ENCODE measurements at places on chromosomes 7 and 10.
A peak's percentile ranks its signal among the peaks of the same experiment; 100 is the strongest.

GRCh38 chr7:115271332-115272235 lies 349.7 kb downstream of the MDFIC start:
- DNase-seq: no peak

GRCh38 chr7:124449896-124450295 lies 315.7 kb downstream of the GPR37 start:
- no peak for DNase-seq

DNA sequence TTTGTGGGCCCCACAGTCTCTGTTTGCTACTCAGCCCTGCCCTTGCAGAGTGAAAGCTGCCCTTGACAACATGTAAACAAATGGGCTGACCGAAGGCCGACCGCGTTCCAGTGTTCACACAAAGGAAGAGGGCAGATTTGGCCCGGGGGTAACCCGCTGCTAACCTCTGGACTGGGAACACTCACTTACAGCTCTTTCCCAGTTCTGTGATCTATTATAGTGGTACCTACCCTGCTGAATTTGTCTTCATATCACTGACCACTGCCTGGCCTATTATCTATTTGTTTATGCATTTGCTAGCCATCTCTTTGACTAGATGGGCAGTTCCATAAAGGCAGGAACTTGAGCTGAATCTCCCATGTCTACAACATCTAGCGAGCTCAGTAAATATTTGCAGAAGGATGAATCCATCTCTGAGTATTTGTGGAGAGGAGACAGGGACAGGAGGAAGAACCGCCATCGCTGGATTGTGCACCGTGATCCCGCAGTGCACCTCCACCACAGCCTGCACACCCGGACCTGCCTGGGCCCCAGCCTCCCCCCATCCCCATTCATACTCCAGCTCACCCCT lies 15.2 kb downstream of the SLC29A3 start:
- DNase-seq: no peak

DNA sequence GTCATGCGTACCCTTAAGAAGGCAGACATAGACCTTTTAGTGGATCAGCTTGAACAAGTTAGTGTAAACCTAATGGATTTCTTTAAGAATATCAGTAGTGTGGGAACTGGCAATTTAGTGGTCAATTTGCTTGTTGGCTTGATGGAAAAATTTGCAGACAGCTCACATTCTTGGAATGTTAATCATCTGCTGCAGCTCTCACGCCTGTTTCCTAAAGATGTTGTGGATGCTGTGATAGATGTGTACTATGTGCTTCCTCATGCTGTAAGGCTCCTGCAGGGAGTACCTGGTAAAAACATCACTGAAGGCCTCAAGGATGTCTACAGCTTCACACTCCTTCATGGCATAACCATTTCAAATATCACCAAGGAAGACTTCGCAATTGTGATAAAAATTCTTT lies 103.4 kb downstream of the ABCA13 start:
- DNase-seq: no peak

GRCh38 chr7:151376218-151376902 lies 33.5 kb downstream of the WDR86 start:
- no peak for DNase-seq

DNA sequence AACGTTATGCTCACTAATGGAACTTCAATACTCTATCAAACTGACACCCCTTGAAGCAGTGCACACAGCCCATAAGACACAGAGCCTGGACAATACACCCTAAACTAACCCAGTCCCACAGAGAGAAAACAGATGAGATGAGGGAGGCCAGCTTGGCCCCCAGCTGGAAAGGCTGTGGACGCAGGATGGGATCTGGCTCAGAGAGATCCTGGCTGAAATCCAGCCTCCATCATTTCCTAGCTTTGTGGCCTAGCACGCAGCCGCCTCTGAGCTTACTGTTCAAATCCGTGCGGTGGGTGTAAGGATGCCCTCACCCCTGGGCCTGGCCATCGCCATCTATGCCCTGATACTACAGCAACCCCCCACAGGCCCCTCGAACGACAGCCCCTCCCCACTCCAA lies 32.7 kb downstream of the SNX8 start:
- no peak for DNase-seq

GRCh38 chr10:110897184-110897583 lies 21.8 kb downstream of the BBIP1 start:
- no peak for DNase-seq

DNA sequence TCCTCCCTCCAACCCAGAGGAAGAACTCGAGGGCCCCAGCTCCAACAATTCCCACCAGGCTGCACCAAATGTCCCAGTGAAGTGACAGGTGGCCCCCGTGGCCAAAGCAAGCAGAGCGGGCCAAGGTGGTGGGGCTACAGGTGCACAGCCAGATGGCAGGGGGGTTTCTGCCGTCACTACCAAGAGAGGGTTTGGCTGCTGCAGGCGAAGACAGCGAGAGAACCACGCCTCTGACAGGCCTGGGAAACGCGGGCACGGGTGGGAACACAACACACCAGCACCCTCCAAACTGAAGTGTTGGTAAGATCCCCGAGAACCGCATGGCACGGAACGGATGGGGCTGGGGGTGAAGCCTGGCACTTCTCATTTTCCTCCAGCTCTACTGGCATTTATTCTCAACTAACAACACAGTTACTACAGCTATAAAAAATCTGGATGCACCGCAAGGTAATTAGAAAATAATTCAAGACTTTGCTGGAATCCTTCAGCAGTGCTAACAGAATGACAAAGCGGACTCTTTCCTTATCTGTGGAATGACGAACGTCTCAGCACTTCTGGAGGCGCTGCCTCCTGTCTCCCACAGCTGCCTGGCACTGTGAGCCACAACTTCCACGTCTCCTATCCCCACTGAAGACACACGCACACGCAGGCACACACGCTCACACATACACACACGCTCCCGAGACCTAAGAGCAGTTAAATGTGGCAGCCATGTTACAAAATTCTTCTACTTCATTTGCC lies 167.9 kb downstream of the TCERG1L start:
- no peak for DNase-seq

DNA sequence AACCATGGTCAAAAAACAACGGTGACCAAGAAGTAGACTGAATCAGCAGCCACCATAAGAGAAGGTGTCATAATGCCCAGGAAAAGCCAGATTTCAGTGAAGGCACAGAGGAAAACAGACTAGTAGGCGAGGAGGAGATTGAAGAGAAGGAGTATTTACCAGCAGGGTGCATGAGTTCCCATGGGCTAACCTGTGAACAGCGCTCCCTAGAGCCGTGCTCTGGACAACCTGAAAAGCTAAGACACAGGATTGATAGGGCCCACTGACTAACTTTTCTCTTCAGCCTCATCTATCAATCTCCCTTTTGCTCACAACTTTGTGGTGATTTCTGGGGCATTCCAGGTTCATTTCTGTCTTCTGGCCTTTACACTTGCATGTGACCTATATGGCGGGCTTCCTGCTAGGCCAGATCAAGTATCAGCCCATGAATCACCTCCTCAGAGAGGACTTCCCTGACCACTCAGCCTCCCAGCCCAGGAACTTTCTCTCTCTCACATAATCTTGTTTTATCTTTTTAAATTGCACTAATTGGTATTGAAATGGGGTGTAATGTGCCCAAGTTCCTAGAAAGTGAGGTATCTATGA lies 12.8 kb downstream of the ANKRD22 start:
- no peak for DNase-seq

DNA sequence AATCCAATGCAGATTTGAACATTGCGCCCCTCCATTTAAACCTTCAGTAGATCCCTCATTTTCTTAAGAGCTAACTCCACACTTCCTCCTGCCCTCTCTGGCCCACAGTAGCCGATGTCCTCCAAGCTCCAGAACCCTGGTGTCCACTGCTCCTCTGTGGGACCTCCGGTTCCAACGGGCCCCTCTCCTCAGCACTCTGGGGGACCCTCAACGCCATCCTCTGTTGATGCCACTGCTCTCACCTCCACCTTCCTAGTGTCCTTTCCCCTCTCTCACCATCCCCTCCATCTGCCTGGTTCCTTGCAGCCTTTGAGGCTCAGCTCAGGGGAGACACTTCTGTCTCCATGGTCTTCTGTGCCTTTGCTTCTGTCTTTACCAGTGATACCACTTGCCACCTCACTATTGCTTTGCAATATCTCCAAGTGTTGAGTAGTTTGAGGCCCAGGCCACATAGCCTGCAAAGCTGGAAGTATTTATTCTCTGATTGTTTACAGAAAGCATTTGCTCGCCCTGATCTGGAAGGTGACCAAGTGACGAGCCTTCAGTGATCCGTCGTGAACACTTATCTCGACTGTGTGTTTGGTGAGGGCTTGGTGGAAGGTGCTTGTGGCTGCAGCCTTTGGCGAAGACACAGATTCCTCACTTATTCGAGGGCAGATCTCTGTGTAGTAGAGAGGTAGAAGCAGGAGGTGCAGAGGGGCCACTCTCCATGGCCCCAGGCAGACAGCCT lies 104.8 kb upstream of the SHH start:
- DNase-seq: no peak

DNA sequence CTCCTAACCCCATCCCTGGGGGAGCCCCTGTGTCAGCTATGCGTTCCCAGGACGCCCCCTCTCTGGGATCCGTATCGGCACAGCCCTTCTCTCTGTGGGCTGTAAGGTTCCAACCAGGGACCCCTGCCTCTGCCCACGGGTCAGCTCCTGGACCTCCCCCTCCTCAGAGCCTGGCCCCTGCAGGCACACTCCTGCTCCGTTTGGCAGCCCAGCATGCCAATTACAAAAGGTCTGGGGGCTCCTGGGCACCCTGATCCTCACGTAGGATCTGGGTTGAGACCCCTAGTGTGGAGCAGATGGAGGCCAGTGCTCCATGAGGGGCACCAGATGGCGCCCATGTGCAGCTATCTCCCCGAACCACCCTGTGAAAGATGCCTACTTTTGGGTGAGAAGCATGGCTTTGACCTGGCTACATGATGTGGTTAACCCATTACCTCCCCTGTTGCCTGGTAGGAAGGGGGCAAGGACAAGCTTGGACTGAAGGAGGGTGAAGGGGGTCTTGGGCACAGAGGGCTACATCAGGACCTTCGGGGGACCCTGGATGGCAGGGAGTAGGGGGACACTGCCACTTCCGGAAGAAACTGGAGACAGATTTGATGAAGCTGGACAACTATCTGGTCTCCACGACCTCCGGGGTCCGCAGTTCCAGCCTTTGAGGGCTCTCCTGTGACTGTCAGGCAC lies 9.0 kb downstream of the TACR2 start:
- peak; percentile 40 for DNase-seq

- peak; percentile 11 for DNase-seq
Observed at GRCh38 chr7:32347244-32347828, 142.8 kb downstream of the LSM5 start.

Data from DND-41 (cell line).